ENCODE measurements at places on chromosomes 5 and 9. TPM values are rescaled to one million over a fixed set of nuclear protein-coding genes. Genes with fewer than 3 reads are reported as not detected.

IFNK gene
- not detected for total RNA-seq

TDRD7 gene
- 19.8 TPM for total RNA-seq

DNA sequence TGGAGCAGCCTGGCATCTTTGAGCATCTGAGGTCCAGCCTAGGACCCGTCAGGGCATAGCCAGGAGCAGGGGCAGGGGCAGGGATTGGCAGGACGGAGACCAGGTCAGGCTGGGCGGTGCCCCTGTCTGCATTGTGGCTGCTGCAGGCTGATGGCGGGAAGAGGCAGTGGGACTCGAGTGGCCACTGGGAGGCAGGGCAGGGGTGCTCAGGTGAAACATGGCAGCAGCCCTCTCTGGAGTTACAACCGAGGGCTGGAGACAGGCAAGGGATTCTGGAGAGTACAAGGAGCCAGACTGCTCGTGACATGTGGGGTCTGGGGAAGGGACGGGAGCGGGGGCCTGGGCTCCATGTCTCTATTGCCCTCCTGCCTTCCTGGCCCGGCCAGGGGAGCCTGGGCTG, 97.4 kb upstream of the RAPGEF1 start:
- H3K27ac ChIP-seq = peak overlapping the region; percentile 31
- no peak overlapping the region for H3K4me3 ChIP-seq

DNA sequence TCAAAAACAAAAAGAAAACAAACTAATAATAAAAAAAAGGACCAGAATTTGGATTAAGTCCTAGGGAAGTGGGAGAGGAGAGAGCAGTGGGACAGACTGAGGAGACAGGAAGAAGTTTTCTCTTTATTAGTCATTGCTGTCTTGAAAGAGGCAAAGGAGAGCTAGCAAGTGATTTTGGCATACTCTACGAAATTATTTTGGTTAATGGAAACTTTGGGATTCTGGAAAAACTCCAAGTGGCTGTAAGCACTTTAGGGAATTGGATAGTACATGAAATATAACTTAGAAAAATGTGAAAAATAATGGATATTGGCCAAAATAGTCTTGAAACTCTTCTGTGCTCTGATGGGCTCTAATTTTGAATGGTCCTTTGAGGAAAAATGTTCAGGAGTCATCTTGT, 1641.8 kb upstream of the WWC1 start:
- H3K4me3 ChIP-seq = no peak overlapping the region
- no peaks in the 10 kb centered on the region for H3K36me3 ChIP-seq
- H3K27me3 ChIP-seq = no peaks in the 10 kb centered on the region
- no peaks in the 10 kb centered on the region for H3K4me1 ChIP-seq

FST gene
- not detected for total RNA-seq

DNA sequence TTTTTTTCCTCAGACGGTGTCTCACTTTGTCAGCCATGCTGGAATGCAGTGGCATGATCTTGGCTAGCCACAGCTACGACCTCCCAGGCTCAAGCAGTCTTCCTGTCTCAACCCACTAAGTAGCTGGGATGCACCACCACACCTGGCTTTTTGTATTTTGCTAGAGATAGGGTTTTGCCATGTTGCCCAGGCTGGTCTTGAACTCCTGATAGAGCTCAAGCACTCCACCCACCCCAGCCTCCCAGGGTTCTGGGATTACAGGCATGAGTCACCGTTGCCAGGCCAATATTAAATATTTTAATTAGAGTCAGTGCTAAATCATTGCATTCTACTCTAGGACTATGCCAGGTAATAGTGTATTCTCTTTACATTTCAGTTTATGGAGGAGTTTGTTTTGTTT, 41.5 kb downstream of the UBE2R2 start:
- no peak for DNase-seq
- H3K36me3 ChIP-seq = peaks cover 13% of the 10 kb centered on the region
- no peak overlapping the region for H3K4me3 ChIP-seq

GRCh38 chr5:103014983-103015382, 105.0 kb downstream of the GIN1 start:
- no peaks in the 10 kb centered on the region for H3K27me3 ChIP-seq
- H3K36me3 ChIP-seq = peaks cover 18% of the 10 kb centered on the region
- H3K27ac ChIP-seq = no peak overlapping the region
- peaks cover 8% of the 10 kb centered on the region for H3K4me1 ChIP-seq

ORM1 gene
- total RNA-seq = not detected

GRCh38 chr5:53930457-53930856, 370.0 kb downstream of the NDUFS4 start:
- no peak for DNase-seq
- no peak overlapping the region for H3K27ac ChIP-seq
- H3K27me3 ChIP-seq = no peaks in the 10 kb centered on the region
- no peaks in the 10 kb centered on the region for H3K36me3 ChIP-seq
- H3K4me3 ChIP-seq = no peak overlapping the region

GRCh38 chr5:139468421-139468931, 2.3 kb upstream of the SMIM33 start:
- H3K4me1 ChIP-seq = peaks cover 53% of the 10 kb centered on the region
- no peak overlapping the region for H3K4me3 ChIP-seq
- H3K27me3 ChIP-seq = no peaks in the 10 kb centered on the region
- DNase-seq = peak; percentile 45
- H3K27ac ChIP-seq = peak overlapping the region; percentile 70
- H3K36me3 ChIP-seq = peaks cover 6% of the 10 kb centered on the region

PTGER4 gene
- total RNA-seq = 51.0 TPM

RAD17 gene
- total RNA-seq = 26.2 TPM

- no peaks in the 10 kb centered on the region for H3K4me1 ChIP-seq
- H3K27ac ChIP-seq = no peak overlapping the region
- no peak for DNase-seq
- H3K36me3 ChIP-seq = no peaks in the 10 kb centered on the region
- H3K4me3 ChIP-seq = no peak overlapping the region
- peaks cover 20% of the 10 kb centered on the region for H3K27me3 ChIP-seq
Observed at GRCh38 chr5:10800852-10801251, 39.8 kb upstream of the DAP start.

GDA gene
- total RNA-seq = not detected

- H3K4me1 ChIP-seq = peaks cover 4% of the 10 kb centered on the region
- no peak overlapping the region for H3K4me3 ChIP-seq
- DNase-seq = no peak
- H3K36me3 ChIP-seq = peaks cover 10% of the 10 kb centered on the region
Observed at GRCh38 chr5:91302305-91302704, 80.8 kb downstream of the ARRDC3 start.

GRCh38 chr5:39341896-39342295, 22.4 kb downstream of the C9 start:
- H3K36me3 ChIP-seq = no peaks in the 10 kb centered on the region
- DNase-seq = no peak
- no peak overlapping the region for H3K27ac ChIP-seq
- no peak overlapping the region for H3K4me3 ChIP-seq
- H3K27me3 ChIP-seq = peaks cover 12% of the 10 kb centered on the region
- no peaks in the 10 kb centered on the region for H3K4me1 ChIP-seq

DNA sequence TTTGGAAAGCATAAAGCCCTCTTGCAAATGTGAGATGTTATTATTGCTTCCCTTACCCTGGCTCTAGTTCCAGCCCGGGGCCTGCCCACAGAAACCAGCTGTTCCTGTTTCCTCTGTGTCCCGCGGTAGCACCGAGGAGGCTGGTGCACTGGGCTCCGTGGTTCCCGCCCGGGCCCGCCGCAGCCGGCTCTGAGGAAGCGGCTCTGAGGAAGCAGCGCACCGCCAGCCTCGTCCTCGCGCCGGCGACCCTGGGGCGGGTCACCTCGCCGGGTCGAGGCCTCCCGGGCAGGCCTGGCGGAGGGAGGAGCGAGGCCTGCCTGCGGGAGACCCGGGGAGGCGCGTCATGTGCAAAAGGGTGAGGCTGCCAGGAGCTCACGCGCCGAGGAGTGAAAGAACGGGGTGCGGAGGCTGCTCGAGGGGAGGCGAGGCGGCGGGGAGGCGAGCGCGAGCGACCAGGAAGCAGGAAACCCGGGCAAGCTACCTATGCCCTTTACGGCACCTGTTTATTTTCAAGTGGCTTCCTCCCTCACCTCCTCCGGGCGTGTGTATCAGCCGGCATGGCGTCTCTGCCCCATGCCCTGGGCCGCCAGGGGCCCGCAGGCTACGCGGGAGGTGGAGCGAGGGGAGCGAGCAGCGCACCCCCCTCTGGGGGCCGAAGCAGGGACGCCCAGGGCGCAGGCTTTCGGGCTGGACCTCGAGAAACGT, 61.3 kb upstream of the MEGF10 start:
- H3K27me3 ChIP-seq = peaks cover 2% of the 10 kb centered on the region
- peak; percentile 57 for DNase-seq

DNA sequence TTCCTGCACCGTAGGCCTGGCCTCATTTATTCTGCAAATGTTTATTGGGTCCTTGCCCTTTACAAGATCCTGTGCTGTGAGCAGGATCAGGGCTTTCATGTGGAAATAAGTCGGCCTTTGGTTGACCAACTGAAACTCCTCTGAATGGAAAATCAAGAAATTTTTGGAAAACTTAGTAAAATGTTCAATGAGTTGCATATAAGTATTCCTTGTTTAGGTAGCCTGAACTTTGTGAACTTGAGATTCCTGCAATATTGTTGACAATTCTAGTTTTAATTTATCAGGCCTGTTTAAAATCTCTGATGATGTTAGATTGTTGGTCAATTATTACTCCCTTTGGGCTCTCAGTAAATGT, 1.1 kb downstream of the MAML1 start:
- peaks cover 49% of the 10 kb centered on the region for H3K4me1 ChIP-seq
- no peaks in the 10 kb centered on the region for H3K27me3 ChIP-seq
- H3K4me3 ChIP-seq = peak overlapping the region; percentile 96
- no peak for DNase-seq
- peak overlapping the region; percentile 87 for H3K27ac ChIP-seq
- peaks cover 58% of the 10 kb centered on the region for H3K36me3 ChIP-seq

NMUR2 gene
- total RNA-seq = not detected

GLRA1 gene
- not detected for total RNA-seq

- H3K27me3 ChIP-seq = no peaks in the 10 kb centered on the region
- no peak overlapping the region for H3K27ac ChIP-seq
- DNase-seq = no peak
Observed at GRCh38 chr5:8094304-8094703, 225.4 kb downstream of the MTRR start.

DNA sequence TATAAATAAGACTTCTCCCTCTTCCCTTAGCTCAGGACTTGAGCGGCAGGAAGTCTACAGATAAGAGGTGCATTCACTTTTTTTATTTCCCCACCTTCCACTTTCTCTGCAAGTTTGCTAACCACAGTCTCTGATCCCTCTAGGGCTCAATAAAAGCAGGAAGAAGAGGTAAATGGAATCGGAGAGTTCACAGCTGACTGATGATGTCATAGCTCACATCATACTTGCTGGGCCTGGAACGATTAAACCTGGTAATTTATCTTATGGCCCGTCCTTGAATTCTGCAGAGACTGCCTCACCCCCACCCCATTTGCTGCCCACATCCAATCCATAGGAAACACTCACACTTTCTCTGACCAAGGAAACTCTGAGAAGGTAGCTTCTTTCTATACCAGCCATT, 62.9 kb downstream of the DRD1 start:
- peaks cover 25% of the 10 kb centered on the region for H3K27me3 ChIP-seq
- no peak overlapping the region for H3K4me3 ChIP-seq
- no peak for DNase-seq
- H3K36me3 ChIP-seq = no peaks in the 10 kb centered on the region
- no peak overlapping the region for H3K27ac ChIP-seq
- no peaks in the 10 kb centered on the region for H3K4me1 ChIP-seq

DNA sequence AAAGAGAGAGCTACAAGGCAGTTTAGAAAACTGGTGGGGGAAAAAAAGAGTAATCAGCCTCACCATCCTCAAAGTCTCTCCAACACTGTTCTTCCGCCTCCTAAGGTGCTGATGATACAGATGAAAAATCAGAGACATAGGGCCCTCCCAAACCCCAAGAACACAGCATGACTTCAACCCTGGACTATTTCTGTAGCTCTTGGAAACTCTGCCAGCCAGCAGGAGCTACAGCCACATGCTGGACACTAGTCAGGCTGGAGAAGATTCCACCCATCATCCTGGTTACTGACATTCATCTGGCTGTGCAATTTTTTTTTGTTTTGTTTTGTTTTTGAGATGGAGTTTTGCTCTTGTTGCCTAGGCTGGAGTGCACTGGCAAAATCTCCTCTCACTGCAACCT, 42.4 kb downstream of the OXCT1 start:
- no peaks in the 10 kb centered on the region for H3K27me3 ChIP-seq
- H3K27ac ChIP-seq = no peak overlapping the region
- peaks cover 12% of the 10 kb centered on the region for H3K4me1 ChIP-seq
- DNase-seq = no peak
- no peak overlapping the region for H3K4me3 ChIP-seq

RETREG1 gene
- total RNA-seq = 15.1 TPM

DNA sequence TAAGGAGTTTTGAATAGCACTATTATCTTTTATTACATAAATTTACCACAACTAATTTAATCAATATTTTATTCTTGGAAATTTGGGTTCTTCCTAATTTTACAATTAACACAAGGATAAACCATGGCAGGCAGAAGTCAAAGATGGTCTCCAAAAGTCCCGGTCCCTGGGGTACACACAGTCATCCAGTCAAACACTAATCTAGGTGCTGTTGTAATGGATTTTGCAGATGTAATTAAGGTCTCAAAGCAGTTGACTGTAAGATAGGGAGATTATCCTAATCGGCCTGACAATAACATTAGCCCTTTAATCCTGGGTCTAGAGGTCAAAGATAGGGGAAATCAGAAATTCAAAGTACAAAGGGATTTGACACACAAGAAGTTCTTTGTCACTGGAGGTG, 57.5 kb upstream of the HTR1A start:
- DNase-seq = no peak
- H3K4me3 ChIP-seq = no peak overlapping the region
- H3K27ac ChIP-seq = no peak overlapping the region

GRCh38 chr5:131672776-131673175, 37.7 kb upstream of the RAPGEF6 start:
- no peak overlapping the region for H3K27ac ChIP-seq
- DNase-seq = no peak
- peaks cover 68% of the 10 kb centered on the region for H3K36me3 ChIP-seq
- H3K4me1 ChIP-seq = peaks cover 27% of the 10 kb centered on the region
- no peak overlapping the region for H3K4me3 ChIP-seq

DNA sequence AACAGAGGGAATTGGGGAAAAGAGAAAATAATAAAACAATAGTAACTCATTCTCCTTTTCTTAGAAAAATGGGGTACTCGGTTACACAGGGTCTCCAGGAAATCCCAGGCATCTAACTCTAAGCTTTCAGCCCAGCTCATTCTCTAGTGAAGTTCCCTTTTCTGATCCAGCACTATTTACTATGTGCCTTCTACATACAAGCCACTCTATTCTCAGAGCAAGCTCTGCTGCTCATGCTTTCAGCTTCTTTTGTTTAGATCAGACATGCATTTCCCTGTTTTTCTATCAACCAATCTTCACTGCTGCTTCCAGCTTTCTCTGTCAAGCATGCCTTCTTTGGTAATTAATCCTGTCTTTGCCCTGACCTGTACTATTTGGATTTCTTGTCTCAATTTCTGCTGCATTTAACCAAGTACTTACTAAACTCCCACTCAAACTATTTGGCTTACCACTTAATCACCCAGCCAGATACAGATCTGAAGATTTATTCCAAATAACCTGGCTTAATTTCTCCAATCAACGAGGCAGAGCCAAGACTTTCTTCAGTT, 25.3 kb downstream of the OSMR start:
- H3K36me3 ChIP-seq = no peaks in the 10 kb centered on the region
- H3K27me3 ChIP-seq = peaks cover 25% of the 10 kb centered on the region
- H3K4me1 ChIP-seq = no peaks in the 10 kb centered on the region
- H3K4me3 ChIP-seq = no peak overlapping the region
- no peak for DNase-seq
- H3K27ac ChIP-seq = no peak overlapping the region

PPP2R2B gene
- total RNA-seq = 2.7 TPM

Measured in activated CD4-positive, alpha-beta memory T cell treated with anti-CD3 and anti-CD28 coated beads, Interleukin-2, amount 10 ng/mL, durations not matched to agents 7 days and 5 days (primary cell).